CD4-positive, alpha-beta T cell (primary cell): ENCODE measurements at places on chromosomes 7 and 10.

DNA sequence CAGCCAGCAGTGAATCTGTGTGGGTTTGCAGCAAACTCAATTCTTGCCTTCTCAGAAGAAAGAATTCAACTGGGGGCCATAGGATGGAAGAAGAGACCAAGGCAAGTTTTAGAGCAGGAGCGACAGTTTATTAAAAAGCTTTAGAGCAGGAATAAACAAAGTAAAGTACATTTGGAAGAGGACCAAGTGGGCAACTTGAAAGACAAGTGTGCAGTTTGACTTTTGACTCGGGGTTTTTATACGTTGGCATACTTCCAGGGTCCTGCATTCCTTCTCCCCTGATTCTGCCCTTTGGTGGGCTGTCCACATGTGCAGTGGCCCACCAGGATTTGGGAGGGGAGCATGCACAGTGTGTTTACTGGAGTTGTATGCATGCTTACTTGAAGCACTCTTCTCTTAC, 3.0 kb upstream of the ANKRD22 start:
- DNase-seq = no peak

DNA sequence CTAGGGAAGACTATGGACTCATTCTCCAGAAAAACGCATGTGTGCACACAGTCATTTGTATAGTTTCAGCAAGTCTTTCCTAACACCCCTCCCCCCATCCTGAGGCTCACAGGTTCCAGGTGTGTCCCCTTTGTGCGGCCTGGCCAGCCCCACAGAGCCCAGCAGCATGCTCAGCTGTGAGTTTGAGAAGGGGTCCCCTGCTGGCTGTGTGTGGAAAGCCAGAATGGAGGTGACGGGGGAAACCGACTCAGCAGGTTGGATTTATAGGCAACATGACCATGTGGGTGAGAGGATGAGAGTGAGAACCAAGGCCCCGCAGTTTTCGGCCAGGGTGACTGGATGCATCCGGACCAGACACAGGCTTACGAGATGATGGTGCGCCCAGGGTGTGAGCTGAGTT, 9.9 kb downstream of the PTPRE start:
- DNase-seq = no peak

DNA sequence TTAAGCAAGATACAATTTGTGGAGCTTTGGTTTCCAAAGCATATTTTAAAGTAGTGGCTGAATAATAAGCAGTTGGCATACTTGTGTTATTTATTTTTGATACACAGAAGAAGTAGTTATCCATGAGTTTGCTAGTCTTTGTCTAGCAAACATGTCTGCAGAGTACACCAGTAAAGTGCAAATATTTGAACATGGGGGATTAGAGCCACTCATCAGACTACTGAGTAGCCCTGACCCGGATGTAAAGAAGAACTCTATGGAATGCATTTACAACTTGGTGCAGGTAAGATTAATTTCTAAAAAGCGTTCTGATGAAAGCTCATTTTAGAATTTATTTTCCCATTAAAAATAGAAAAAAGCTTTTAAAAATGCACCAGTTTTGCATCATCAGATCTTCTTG, 31.4 kb downstream of the ARMC3 start:
- no peak for DNase-seq

DNA sequence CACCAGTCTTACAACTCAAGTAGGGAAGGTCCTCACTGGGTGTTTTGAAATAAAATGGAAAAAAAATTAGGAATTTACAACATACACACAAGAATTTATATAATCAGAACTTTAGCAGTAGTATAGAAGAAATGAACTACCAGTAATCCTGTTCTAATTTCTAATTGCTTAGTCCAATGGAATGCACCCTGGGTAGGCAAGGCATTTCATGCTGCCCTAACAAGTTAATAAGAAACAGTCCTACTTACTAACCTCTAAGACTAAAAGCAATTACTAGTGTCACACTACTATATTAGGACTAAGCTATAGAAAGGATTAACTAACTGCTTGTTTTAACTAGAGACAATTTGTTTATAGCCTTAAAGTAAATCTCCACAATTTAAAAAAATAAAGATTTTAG, 158.1 kb downstream of the BTAF1 start:
- DNase-seq = no peak
